RPMI7951 (cell line): ENCODE measurements at places on chromosomes 4 and X.
A peak's percentile ranks its signal among the peaks of the same experiment; 100 is the strongest.

DNA sequence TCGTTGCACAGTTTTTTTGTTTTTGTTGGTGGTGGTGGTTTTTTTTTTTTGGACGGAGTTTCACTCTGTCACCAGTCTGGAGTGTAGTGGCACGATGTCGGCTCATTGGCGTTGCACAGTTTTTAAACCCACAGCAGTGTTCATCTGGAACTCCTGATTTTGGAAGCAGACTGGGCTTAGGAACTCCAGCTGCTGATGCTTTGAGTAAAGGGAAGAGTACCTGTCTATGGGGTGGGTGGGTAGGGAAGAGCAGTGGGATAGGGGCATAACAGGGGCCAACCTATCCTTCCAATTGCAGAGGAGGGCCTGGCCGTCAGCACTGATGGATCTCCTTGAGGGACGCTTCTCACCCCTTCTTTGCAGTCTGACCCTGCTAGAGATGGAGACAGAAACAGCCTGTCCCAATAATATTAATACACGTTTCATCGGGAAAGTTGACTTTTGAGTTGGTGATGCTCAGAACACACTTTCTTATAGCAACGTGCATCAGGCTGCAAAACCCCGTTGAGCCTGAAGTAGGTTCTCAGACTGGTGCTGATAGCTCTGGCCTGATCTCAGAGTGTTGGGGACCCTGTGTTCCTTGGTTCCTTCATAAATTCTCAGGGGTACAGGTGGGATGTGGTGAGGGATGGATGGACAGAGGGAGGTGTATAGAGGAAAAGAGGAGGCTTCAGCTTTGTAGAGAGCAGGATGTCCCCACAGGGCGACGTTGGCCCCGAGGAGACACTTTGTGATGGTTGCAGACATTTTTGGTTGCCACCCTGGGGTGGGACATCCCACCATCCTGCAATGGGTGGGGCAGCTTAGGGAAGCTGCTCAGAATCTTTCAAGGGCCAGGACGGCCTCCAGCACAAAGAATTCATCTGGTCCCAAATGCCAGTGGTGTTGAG lies 2.3 kb downstream of the CD99 start:
- no peak for DNase-seq

GRCh38 chrX:630007-630611 lies 482 bp upstream of the SHOX start:
- no peak for DNase-seq

- DNase-seq = no peak
Measured at GRCh38 chrX:48996969-48997368, 5.1 kb downstream of the GRIPAP1 start.

GRCh38 chr4:112908511-112908910 lies 140.9 kb upstream of the ANK2 start:
- DNase-seq = peak; percentile 4

DNA sequence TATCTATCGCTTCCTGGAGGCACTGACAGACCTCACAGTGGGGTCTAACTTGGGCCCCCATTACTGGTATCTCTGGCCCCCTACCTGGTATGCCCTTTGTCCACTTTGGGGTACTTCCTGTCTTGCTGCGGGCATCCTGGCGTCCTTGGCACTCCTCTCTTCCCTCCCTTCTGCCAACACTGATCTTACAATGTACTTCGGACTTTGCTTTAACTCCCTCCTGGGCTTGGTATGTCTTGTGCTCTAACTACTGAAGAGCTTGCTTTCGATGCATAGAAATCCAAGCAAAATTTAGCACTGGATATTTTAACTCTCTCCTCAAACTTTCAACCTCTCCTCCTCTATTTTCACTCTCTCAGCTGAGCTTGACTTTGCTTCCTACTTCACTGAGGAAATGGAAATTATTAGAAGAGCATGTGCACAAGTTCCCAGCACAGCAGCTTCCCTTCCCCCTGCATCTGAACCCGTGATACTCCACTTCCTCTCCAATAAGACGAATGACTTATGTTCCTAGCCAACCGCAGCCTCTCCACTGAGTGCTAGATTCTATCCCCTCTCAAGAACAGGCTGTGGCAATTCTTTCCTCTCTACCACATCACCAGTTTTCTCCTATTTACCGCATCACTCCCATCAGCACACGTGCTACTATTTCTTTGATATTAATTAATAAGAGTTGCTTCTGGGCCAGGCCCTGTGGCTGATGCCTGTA lies 52.9 kb downstream of the SUPT20HL2 start:
- DNase-seq = peak; percentile 51

DNA sequence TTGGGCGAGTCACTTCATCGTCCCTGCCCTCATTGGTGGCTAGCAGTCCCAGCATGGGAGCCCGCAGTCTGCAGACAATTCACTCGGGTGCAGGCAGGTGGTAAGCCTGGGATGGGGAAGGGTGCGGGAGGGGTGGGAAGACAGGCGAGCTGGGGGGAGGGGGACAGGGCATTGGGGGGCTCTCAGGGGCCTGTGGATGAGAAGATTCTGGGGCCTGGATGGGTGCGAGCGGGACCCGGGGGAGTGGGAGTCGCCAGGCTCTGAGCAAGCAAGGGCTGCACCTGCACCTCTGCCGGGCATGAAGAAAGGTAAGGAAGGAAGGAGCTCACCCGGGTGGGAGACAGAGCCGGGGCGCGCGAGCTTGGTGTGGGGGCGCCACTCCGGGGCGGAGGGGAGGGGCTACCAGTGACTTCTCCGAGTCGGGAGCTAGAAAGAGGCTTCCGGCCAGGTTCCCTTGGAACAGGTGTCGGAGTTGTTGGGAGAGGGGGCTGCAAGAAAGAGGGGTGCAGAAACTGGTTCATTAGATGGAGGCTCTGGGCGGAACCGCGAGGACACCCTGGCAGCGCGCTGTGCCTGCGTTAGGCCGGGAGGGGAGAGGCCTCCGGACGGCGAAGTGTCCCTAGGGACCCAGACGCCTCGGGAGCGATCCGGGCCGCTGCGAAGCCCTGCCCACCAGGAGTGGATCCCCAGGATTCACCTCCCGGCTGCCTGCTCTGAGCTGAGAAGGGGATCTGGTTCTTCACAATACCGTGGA lies 103.4 kb upstream of the PDLIM3 start:
- DNase-seq = no peak

DNA sequence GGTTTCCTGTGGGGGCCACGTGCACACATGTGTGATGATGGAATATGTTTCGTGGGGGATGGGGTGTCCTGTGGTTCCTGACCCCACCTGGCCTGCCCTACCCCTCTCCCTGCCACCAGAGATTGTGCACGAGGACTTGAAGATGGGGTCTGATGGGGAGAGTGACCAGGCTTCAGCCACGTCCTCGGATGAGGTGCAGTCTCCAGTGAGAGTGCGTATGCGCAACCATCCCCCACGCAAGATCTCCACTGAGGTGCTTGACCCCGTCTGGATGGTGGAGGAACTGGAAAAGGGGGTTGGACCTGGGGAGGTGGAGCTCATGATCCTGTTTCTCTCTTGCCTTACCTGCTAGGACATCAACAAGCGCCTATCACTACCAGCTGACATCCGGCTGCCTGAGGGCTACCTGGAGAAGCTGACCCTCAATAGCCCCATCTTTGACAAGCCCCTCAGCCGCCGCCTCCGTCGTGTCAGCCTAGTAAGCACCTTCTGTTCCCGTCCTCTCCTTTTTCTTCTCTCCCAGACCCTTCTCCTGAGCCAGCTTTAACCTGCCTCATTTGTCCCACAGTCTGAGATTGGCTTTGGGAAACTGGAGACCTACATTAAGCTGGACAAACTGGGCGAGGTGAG lies 5.9 kb downstream of the CDK16 start:
- DNase-seq = no peak

GRCh38 chrX:101484135-101484534 lies 1.1 kb upstream of the ARMCX4 start:
- no peak for DNase-seq

- DNase-seq = peak; percentile 25
Measured at GRCh38 chr4:180832073-180832472, 1411.1 kb upstream of the TENM3 start.

DNA sequence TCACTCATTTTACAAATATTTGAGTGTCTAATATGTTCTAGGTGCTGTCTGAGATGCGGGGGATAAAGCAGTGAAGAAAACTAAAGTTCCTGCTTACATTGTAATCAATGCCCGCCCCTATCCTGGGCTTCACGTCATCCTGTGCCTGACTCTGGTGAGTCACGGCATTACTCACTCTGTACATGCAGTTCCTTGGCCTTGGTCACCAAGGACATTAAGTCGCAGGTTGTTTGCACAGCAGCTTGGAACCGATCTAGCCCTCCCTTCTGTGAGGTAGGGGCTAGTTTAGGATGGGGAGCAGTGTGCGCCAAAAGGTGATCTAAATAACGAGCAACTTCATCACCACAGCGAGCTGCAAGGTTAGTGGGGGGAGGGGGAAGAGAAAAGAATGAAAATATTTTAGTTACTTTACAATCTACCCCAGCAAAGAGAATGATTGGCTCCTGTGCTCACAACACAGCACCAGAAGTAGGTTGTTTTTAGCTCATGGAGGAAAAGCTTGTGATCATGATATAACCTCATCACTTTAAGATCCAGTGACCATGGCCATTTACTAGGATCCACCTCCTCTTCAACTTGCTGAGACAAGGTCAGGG lies 48.0 kb upstream of the HDAC8 start:
- DNase-seq = peak; percentile 84

DNA sequence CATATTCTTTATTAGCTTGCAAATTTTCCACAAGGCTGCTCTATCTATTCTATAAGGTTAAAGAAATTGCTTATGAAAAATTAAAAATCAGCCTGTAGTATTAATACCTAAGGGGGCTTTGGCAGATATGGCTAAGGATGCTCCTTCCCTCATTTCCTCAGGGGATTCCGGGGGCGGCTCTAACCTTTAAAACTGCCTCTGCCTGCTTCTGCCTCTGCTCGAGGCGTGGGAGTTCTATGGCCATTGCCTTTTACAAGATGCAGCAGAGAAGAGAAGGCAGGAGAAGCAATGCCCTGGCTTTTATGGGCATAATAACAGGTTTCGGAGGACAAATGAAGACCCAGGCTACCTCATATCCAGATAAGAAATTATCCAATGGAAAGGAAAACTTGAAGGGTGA lies 8.6 kb upstream of the CDKN2AIP start:
- no peak for DNase-seq

DNA sequence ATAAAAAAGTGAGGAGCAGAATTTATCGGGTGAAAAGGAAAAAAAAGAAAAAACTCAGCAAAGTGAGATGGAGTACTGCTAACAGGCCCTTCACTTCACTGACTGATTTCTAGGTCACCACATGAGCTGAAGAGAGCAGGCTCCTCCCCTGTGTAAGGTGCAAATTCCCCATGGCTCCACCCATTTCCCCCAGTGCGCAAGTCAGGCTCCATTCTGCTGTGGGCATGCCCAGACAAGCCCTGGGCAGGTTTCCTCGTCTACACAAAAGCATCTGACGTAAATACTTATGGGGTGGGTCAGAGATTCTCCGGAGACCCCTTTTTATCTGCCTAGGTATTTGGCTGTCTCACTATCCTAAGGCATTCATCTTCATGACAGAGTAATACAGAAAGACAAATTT lies 157.9 kb downstream of the MAGEB5 start:
- DNase-seq = no peak

GRCh38 chrX:115134382-115134781 lies 54.8 kb upstream of the RBMXL3 start:
- no peak for DNase-seq

GRCh38 chr4:82954212-82954611 lies 53.7 kb downstream of the THAP9 start:
- no peak for DNase-seq

DNA sequence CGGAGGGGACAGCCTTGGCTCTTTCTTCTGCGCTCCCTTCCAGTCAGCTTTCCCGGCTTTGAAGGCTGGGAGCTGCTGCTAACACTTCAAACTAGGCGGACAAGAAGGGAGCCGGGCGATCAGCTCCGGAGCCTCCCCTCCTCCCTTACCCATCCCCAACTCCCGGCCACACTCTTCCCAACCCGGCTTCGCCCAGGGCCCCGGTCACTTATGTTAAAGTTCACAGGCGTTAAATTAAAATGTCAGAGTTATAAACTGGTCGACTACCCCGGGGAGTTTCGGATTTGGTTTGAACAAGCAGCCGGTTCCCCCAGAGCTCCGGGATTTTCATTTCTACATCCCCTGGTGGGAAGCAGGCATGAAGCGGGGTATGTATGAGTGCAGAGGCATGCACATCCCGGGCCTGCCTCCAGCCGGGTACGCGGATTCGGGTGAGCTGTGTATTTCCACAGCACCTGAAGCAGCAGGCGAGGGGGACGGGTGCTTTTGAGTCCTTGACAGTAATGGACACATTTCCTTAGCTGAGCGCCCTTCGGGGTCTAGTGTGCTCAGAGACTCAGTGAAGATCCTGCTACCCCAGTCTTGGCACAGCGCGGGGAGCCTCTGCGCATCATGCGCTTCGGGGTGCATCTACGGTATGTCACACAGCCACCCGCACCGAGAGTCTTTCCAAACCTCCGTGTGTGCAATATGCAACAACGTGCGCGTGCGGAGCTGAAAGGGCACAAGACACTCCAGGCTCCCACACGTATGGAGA lies 880 bp downstream of the UNC5C start:
- no peak for DNase-seq

- no peak for DNase-seq
Measured at GRCh38 chr4:103885152-103885551, 165.4 kb upstream of the TACR3 start.

DNA sequence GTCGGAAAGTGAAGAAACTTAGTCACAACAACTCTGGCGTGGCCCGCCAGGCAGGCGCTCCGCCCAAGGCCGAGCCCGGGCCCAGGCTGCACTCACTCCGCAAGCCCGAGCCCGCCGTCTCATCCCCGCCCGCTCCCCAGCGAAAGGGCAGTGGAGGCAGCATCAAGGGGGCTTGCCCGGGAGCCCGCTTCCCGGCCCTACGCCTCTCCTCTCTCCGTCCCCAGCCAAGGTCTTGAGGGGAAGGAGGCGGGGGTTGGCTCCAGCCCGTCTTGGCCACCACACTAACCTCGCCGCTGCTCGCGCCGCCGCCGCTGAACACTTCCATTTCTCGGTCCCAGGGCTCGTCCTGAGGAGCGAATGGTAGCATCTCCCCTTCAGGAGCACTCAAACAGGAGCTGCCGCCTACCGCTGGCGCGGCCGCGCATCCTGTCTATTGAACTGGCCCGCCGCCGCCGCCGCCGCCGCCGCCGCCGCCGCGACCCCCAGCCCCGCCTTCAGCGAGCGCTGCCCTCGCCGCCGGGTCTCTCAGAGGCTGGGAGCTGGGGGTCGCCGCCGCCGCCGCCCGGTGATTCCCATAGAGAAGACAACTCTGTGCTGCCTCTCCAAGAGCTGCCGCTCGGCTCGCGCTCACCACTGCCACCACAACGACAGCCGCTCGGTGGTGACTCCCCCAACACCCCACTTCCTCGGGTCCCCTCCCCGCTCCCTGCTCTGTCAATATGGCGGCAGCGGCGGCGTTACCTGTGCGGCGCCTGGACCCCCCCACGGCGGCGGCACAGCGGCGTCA lies at the start of gene RPS6KA6:
RPS6KA6 (minus strand) TSS at position 667 of the 787 bp plus-strand sequence; CDS start at position 367, 300 bp downstream.
- no peak for DNase-seq

- no peak for DNase-seq
Measured at GRCh38 chr4:133150486-133151340, 1.6 kb downstream of the PCDH10 start.
